Uterus (tissue), 4 donors: ENCODE measurements at places on chromosomes 2 and 18. TPM values are rescaled to one million over a fixed set of nuclear protein-coding genes. Genes with fewer than 3 reads are reported as not detected.

Gene SCYGR4
- total RNA-seq, result not detected

Gene MYO1B
- total RNA-seq, result 42.6 TPM

DNA sequence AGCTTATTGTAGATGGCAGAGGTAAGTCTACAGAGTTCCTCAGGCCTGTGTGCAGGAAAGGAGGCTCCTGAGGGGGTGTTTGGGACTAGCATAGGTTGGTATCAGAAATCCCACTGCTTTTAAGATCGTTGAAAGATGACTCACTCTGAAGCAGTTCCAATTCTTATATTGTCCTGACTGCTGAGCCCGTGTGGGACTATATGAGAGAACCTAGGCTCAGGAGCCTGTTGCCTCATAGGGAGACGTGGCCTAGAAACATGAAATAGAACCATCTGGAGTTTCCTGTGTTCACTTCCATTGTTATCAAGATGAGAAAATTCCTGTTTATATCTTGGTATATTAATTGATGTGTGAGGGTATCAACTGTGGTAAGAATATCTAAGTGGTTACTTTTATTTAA is 5.7 kb downstream of the CCT7 start:
- no peak for DNase-seq

GRCh38 chr18:32238635-32239268 is 48.9 kb downstream of the MEP1B start:
- DNase-seq, result no peak

GRCh38 chr18:70288171-70288850 is 534 bp upstream of the SOCS6 start:
- DNase-seq, result peak; percentile 44

Gene FLACC1
- total RNA-seq, result 1.5 TPM

Gene GPBAR1
- 1.0 TPM for total RNA-seq

Gene CROCC2
- total RNA-seq, result 2.6 TPM

DNA sequence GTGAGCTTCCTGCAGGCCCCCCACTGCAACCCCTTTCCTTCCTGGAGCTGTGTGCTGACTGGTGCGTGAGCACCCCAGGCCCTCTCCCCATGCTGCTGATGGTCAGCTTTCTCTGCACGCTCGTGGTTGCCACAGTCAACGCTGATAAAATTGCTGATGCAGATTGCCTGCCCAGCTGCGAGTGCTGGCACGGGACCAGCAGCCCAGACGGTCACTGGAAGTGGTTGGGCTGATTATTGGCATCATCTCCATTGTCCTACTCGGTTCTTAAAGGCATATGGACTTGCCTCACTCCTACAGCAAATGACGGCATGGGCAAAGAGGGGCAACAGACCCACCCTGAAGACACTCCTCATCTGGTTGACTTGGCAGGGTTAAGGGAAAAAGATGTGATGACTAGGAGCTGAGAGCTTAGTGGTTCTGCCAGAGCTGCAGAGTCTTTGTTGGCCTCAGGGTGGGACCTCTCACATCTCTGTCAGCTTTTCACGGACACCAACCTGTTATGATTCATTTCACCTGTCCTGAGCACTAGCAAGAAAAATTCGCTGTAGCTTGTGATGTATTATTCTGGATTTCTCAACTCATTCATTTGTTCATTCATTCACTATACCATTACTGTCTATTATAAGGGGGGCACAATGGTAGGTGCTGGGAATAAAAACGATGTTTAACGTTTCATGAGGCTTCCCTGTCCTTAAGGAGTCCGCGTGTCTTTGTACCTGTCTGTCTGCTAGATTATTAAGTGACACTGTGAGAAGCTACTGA is 38.4 kb downstream of the PAX8 start:
- peak; percentile 73 for DNase-seq

Gene CD207
- total RNA-seq, result not detected

Gene TANC1
- 57.2 TPM for total RNA-seq

DNA sequence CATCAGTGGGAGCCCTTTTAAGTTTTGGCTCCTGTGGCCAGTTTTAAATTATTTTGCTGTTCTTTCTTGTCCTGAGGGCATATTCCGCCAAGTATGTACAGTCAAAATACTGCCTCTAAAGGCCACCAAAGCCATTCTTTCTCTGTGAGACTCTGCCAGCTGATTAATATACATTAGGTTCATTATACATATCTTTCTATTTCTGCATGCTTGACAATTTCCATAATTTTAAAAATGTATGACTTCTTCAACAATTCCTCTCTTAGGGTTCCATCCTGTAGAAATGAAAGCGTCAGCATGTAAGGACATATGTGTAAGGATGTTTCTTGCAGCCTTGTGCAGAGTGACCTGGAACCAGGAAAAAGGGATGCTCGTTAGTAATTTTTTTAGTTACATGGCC is 291.9 kb downstream of the PHLPP1 start:
- DNase-seq, result no peak

Gene UNC80
- 0.29 TPM for total RNA-seq

Gene DSG1
- not detected for total RNA-seq

- no peak for DNase-seq
Observed at GRCh38 chr2:59851836-59852475, 701.5 kb downstream of the BCL11A start.

Gene RGPD4
- total RNA-seq, result not detected

DNA sequence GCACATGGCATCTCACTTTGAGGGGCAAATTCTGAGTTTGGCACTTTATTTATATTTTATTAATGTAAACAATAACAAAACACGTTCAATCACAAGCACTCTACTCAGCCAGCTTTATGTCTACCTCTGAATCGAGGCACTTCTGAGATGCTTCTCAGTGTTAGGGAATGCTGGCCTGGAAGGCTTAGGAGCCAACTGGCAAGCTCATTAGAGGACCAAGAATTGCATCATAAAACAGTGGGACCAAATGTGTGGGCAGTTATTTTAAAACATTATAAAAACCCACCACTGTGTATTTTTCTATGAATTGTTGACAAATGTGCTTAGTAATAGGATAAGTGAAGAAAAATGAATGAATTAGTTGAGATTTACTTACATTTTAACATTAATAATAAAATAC is 46.8 kb upstream of the SMIM21 start:
- DNase-seq, result no peak

GRCh38 chr2:41836948-41837347 is 210.9 kb upstream of the PKDCC start:
- no peak for DNase-seq

DNA sequence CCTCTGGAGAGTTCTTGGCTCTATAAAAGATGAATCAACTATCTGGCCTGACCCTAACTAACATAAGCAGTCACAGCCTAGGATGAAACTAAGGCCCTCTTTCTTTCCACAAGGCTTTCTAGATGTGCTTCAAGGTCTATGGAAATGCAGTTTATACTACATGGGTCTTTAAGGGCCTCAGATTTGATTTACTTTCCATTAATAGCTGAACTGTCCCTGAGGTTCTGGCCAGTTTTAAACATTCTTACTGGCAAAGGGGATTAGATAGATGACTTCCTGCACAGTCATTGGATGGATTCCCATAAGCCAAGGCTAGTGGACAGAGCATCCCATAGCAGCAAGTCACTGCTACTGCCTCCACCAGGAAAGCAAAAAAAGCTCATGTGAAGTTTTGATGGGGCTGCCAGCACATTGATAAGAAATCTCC is 38.1 kb upstream of the LCLAT1 start:
- DNase-seq, result no peak

DNA sequence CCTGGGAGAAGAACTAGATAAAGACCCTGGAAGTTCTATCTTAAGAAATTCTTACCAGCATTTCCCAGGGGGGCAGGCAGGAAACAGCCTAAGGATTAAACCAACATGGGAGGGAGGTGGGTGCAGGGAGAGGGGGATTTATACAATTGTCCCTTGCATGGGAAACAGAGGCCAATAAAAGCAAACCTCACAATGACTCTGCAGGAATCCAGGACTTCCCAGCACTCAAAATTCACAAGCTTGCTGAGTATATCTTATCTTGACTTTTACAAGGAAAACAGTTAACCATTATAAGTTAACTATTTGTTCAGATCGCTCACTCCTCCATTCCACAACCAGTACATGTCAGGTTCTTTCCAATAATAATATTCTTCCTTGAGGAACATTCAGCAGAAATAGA is 241.3 kb downstream of the MREG start:
- DNase-seq, result no peak

GRCh38 chr2:85750587-85751575 is 2.9 kb upstream of the ATOH8 start:
- peak; percentile 74 for DNase-seq

- DNase-seq, result no peak
Observed at GRCh38 chr2:145905371-145905770, 1385.5 kb upstream of the ZEB2 start.

DNA sequence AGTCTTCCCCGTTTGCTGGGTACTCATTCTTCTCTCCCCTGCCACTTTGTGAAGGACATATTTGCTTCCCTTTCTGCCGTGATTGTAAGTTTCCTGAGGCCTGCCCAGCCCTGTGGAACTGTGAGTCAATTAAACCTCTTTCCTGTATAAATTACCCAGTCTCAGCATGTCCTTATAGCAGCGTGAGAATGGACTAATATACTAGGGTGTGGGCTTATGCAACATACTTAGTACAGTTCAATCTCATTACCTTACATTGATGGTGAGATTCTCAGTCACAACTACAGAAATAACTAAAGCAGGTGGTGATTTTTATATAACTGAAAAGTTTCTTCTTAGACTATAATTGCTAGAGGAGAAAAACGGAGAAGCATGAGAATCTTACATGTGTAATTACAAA is 237.9 kb upstream of the MMADHC start:
- no peak for DNase-seq

Gene PHLPP1
- 32.4 TPM for total RNA-seq

DNA sequence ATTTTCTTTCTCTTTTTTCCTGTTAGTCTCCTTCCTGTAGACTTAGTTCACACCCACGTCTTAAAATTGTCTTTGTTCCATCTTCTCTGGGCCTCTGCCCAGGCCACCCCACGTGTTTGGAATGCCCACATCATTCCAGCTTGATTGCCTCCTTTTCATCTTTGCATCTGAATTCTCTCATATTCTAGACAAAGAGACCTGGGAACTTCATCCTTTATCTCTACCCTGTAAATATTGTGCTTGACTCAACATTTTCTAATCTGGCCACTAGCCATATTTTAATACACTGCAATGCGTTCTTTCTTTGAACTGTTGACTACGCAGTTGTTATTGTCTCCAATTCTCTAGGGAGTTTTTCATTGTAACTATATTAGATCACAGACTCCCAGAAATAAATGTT is 187.5 kb upstream of the NRXN1 start:
- DNase-seq, result no peak

Gene CDH19
- total RNA-seq, result 10.4 TPM

DNA sequence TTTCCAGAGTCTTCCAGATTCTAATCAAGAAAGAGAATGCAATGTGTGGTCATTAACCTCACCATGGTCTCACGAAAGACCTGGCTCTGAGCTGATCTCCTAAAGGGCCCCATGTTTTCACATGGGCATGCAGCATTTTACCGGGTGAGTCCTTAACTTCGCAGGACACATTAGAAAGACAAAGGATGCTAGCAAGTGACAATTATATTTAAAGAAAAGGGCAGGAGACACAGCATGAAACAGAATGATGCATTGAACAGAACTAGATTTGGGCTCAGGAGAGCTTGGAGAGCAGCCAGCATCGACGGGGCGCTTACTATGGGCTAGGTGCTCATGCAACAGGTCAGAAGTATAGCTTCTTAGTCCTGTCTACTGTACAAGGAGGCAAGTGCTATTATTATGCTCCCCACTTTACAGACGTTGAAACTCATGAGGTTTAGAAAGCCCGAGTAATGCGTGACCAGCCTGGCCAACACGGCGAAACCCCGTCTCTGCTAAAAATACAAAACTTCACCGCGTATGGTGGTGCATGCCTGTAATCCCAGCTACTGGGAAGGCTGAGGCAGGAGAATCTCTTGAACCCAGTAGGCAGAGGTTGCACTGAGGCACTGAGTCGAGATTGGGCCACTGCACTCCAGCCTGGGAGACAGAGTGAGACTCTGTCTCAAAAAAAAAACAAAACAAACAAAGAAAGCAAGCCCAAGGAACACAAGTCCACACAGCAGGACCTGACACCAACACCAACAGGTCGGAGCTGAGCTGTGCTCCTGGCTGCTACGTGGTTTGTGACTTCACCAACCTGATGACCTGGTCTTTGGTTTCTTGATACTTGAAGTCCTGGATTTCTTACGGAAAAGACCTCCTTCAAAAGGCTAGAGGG is 16.1 kb downstream of the MBP start:
- peak; percentile 15 for DNase-seq

DNA sequence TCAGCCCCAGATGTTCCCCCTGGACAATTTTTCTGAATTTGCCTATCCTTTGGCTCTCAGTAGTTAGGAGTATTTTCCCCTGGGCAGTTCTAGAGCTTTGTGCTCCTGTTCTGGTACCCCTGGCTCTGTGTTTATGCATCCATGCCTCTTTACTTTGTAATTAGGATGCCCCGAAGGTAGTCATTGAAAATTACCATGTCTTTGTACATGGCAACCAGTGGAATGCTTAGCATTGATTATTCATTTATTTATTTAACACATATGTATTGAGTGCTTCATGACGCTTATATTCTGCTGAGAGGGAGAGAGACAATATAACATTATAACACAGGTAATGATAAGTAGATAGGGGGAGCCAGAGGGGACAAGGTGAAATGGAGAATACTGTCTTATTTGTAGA is 346.5 kb downstream of the PARD3B start:
- no peak for DNase-seq

GRCh38 chr2:123928358-123928757 is 96.7 kb upstream of the CNTNAP5 start:
- DNase-seq, result no peak

DNA sequence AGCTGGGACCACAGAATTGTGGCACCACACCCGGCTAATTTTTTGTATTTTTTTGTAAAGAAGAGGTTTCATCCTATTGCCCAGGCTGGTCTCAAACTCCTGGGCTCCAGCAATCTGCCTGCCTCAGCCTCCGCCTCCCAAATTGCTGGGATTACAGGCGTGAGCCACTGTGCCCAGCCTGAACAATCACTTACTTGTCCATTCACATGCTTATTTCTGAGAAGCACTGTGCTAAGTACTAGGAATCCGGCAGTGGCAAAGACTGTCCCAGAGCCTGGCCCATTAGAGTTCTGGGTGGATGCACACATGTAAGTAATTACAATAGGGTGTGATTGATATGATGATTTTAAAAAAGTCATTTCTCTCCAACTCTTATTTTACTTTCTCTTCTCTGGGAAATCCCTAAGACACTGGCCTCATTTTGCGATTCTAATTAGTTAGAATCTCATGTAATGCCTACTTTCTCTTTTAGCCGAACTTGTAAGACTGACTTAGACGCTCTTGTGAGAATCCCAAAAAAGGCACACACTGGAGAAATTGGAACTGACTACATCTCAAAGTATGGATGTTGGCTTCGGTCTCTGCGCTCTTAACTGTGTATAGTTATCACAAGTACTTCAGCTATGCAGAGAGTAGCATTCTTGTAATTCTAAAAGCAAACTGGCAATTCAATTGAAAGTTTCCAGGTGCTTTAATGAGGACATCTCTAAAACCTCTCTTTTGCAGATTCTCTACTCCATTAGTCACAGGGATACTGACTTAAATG is 567.7 kb downstream of the DCC start:
- no peak for DNase-seq

DNA sequence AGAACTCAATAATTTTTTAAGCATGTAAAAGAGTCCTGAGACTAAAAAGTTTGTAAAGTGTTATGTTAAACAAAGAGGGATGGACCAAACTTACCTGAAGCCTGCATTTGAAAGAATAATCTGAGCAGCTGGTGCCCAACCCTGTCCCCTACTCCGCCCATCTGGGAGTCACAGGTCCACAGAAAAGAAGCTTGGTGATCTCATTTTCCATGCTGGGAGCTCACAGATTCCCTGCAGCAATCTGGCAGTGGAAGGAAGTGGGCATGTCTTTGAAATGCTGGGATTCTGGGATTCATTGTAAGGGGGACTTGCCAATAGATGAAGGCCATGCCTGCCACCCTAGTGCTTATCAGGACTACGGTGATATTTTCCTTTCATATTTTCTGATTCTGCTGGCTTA is 17.9 kb downstream of the CDH2 start:
- no peak for DNase-seq
